ENCODE measurements at places on chromosomes 7 and 10.

GRCh38 chr10:11326241-11326640 lies 285.2 kb downstream of the USP6NL start:
- peaks cover 84% of the 10 kb centered on the region for H3K36me3 ChIP-seq
- no peak overlapping the region for H3K4me3 ChIP-seq
- H3K27me3 ChIP-seq = no peaks in the 10 kb centered on the region

DNA sequence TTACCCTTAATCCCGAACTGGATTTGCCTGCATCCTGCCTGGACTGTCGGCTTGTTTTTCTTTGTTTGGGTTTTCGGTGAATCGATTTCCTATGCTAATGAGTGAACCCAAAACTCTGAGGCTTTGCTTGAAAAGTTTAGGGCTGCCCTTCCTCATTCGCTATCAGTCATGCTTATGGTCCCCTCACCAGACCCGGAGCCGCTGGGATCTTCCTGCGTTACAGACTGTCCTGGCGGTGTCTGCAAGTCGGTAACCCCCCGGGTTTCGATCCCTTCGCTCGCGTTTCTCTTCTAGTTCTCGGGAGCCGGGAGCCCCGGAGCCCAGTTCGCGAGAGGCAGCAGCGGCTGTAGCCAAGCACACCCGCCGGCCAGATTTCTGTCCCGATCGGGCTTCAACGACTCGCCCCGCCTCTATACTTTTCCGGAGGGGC lies 2.2 kb downstream of the EMX2 start:
- H3K27ac ChIP-seq = peak overlapping the region; percentile 74
- peaks cover 2% of the 10 kb centered on the region for H3K36me3 ChIP-seq
- no peak overlapping the region for H3K4me3 ChIP-seq
- H3K27me3 ChIP-seq = peaks cover 83% of the 10 kb centered on the region

- peak overlapping the region; percentile 79 for H3K27ac ChIP-seq
- peak; percentile 82 for DNase-seq
- peaks cover 8% of the 10 kb centered on the region for H3K4me1 ChIP-seq
- H3K4me3 ChIP-seq = peak overlapping the region; percentile 34
Measured at GRCh38 chr10:132571650-132572544, 34.3 kb downstream of the INPP5A start.

DNA sequence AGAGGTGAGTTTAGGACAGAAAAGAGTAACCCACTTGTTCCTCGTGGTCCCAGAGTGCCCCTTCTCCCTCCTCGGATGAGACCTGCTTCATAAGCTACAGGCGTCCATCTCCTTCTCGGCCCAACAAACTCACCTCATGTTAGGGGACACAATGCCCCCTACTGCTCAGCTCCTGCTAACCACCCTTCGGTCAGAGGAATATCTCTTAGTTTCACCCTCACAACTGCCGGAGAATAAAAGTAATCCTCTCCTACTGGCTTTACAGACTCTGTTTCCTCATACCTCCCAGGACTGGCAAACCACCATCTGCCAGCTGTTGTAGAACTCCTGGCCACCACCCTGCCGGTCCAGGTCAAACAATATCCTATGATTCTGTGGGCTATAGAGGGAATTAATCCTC lies 3.2 kb downstream of the AKR1B15 start:
- H3K27ac ChIP-seq = no peak overlapping the region
- no peak for DNase-seq
- peaks cover 2% of the 10 kb centered on the region for H3K27me3 ChIP-seq
- no peak overlapping the region for H3K4me3 ChIP-seq

DNA sequence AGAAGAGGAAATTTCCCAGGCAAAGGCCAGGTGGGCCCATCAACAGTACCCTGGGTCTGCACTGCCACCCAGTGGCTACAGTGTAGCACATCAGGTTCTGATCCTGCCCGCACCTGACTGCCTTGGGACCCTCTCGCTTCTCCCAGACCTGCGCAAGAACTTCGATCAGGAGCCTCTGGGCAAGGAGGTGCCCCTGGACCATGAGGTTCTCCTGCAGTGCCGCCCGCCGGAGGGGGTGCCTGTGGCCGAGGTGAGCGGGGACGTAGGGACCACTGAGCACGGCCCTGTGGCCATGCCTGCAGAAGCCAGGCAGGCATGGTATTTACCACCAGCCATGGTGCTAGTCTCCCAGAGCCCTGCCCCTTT lies 33.9 kb upstream of the SLC29A3 start:
- DNase-seq = peak; percentile 44
- H3K27me3 ChIP-seq = no peaks in the 10 kb centered on the region

GRCh38 chr7:105118612-105119600 lies 104.9 kb downstream of the KMT2E start:
- no peak overlapping the region for H3K27ac ChIP-seq
- H3K4me1 ChIP-seq = peaks cover 7% of the 10 kb centered on the region
- DNase-seq = no peak
- peaks cover 24% of the 10 kb centered on the region for H3K36me3 ChIP-seq

DNA sequence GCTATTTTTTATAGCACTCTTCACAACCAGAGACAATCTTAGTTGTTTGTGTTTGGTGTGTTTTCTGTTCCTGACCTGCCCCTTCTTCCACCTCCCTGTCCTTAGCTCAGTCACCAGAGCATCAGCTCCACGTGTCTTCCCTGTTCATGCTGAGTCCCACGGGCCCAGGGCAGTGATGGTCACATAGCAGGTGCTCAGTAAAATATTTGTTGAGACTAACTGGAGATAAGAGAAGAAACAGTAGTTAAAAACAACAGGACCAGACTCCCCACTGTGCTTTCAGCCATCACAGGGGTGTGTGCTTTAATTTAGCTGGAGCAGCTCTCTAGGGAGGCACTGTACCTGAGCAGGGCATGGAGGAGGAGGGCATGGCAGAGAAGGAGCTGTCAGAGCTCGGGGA lies 307.3 kb upstream of the ZNF32 start:
- DNase-seq = no peak
- H3K4me3 ChIP-seq = no peak overlapping the region
- H3K4me1 ChIP-seq = no peaks in the 10 kb centered on the region
- peaks cover 18% of the 10 kb centered on the region for H3K27me3 ChIP-seq

DNA sequence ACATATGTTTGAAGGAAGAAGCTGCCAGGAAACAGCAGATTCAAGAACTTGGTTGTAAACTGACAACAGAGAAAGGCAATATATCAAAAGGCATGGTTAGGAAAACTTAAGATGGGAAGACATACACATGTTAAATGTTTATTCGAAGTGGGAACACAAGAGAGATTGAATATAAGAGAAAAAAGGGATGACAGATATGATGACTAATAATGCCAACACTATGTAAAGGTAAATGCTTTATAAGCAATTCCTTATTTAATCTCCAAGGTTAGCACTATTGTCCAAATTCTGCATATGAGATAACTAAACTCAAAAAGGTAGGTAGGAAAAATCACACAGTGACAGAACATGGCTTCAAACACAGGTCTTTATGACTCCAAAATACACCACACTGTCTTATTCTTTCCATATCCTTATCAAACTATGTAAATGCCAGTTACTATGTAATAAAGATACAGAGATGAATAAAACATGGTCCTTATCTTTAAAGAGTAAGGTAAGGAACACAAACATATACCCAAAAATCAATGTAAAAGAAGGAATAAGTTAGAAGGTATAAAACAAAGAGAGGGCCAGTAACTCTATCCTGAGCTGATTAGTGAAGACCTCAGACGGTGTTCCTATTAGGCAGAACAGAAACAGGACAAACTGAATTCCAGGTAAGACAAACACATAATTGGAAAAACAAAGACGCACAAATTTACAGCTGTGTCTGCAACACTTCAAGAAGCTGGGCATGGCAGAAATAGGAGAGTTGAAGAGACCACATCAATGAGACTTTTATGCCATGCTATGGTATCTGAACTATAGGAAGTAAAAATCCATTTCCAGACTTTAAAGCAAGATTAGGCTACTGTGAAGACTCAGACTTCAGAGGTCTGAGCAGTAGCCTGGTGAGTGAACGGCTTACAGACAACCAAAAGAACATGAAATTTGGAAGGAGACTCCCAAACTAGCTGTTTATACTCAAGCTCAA lies 56.1 kb downstream of the ABI1 start:
- H3K4me3 ChIP-seq = no peak overlapping the region
- no peak for DNase-seq
- no peaks in the 10 kb centered on the region for H3K27me3 ChIP-seq
- peaks cover 42% of the 10 kb centered on the region for H3K4me1 ChIP-seq
- peaks cover 16% of the 10 kb centered on the region for H3K36me3 ChIP-seq

DNA sequence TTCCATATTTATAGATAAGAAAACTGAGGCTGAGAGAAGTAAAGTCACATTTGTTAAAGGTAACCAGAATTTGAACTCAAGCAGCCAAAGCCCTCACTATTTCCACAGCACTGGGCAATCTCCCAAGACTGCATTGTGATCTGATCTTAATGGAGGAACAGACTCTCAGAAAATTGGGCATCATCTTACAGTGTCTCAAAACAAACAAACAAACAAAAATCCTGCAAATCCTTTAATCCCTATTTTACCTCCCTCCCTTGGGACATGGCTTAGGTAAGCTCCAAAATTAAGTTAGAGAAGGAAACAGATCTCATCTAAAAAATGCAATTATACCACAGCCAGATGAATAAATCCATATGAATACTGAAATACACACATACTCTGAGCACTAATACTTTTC lies 57.5 kb downstream of the FHIP2A start:
- no peak overlapping the region for H3K4me3 ChIP-seq
- H3K4me1 ChIP-seq = peaks cover 15% of the 10 kb centered on the region
- peaks cover 19% of the 10 kb centered on the region for H3K27me3 ChIP-seq

- no peaks in the 10 kb centered on the region for H3K4me1 ChIP-seq
- H3K4me3 ChIP-seq = no peak overlapping the region
- no peak overlapping the region for H3K27ac ChIP-seq
- no peak for DNase-seq
- H3K27me3 ChIP-seq = peaks cover 46% of the 10 kb centered on the region
Measured at GRCh38 chr10:122112625-122113160, 123.7 kb downstream of the TACC2 start.

DNA sequence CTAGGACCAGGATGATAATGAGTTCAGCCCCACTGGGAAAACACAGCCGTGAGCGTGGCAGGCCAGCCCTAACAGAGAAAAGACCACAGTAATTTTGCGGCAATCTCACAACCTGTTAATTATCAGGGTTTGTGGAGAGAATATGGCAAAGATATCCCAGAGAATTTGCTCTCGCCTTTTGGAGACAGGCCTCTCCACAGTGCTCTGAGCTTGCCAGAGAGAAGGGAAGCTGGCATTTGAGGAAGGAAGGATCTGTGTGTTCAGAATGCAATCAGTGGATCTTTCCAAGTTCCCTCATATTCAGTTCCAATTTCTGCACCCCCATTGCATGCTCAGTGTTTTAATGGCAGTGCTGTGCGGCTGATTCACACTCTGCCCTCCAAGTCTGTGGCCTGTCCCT lies 60.2 kb downstream of the PLPP4 start:
- H3K36me3 ChIP-seq = no peaks in the 10 kb centered on the region
- H3K27ac ChIP-seq = no peak overlapping the region
- no peaks in the 10 kb centered on the region for H3K4me1 ChIP-seq
- H3K27me3 ChIP-seq = no peaks in the 10 kb centered on the region
- no peak for DNase-seq
- H3K4me3 ChIP-seq = no peak overlapping the region

GRCh38 chr10:126956712-126957108 lies 51.5 kb downstream of the DOCK1 start:
- no peaks in the 10 kb centered on the region for H3K4me1 ChIP-seq
- H3K27ac ChIP-seq = no peak overlapping the region
- no peak overlapping the region for H3K4me3 ChIP-seq
- no peaks in the 10 kb centered on the region for H3K27me3 ChIP-seq
- no peak for DNase-seq

DNA sequence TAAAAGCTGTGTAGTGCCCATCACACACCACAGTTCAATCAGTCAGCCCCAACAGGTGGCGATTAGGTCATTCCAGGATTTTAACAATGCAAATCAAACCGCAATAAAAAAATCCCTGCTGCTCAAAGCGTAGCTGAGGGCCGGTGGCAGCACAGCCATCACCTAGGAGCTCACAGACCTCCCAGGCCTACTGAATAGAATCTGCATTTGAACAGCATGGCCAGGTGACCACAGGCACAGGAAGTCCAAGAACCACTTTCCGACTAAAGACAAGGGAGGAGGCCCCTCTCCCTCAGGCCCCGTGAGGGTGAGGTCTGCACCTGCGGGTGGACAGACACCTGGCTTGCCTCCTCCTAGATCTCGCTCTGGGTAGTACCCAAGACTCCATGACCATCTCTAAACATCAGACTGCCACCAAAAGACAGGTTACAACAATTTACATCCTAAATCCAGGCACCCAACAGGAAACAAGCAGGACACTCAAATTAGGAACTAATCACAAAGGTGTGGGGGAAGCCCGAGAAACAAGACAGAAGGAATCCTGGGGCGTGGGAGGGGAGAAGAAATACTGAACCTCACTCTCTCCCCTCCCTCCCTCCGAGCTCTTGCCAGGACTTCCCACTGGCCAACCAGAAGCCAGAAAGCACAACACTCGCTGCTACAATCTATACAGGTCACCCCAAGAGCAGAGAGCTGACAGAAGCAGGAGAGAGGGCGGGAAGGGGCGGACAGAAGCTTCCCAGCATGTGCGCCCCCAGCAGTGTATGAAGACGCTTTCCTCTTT lies 19.2 kb downstream of the GNA12 start:
- H3K27me3 ChIP-seq = no peaks in the 10 kb centered on the region
- DNase-seq = no peak
- no peak overlapping the region for H3K4me3 ChIP-seq
- no peaks in the 10 kb centered on the region for H3K36me3 ChIP-seq
- peaks cover 16% of the 10 kb centered on the region for H3K4me1 ChIP-seq

DNA sequence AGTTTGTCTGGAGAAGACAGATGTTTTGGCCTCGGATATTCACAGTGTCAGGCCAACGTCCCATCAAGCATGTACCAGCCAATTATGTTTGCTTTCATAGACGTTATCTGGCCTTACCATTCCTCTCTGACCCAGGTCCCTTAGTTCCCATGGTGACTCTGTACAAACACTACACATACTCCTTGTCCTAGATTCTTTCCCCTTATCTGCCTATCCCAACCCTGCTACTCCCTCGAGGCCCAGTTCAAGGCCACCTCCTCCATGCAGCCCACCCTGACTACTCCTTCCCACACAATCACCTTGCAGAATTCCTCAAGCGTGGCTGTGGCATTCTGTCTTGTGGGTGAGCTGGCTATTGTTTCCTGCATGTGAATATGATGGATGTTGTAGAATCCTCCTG lies 155.2 kb downstream of the PRKAG2 start:
- no peak for DNase-seq
- H3K4me1 ChIP-seq = no peaks in the 10 kb centered on the region

DNA sequence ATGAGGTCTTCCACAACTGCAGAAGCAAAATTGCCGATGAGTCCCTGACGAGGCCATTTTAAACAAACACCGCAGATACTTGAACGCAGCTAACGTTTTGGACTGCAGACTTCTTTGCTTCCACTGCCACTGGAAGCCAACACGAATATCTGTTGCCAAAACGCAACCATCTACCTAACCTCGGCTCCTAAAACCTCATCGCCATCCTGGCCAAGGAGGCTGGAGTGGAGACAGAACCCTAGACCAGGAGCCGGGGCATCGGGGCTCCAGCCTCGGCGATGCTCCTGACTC lies 493 bp downstream of the WDR91 start:
- H3K4me3 ChIP-seq = peak overlapping the region; percentile 94
- H3K27ac ChIP-seq = peak overlapping the region; percentile 99
- peaks cover 18% of the 10 kb centered on the region for H3K4me1 ChIP-seq
- H3K27me3 ChIP-seq = peaks cover 3% of the 10 kb centered on the region
- no peak for DNase-seq
- peaks cover 2% of the 10 kb centered on the region for H3K36me3 ChIP-seq

Measured in activated CD8-positive, alpha-beta T cell treated with anti-CD3 and anti-CD28 coated beads, Interleukin-2, amount 10 ng/mL, durations not matched to agents 7 days and 5 days (primary cell).